CD14-positive monocyte (primary cell): ENCODE measurements at places on chromosomes 3 and 15.

DNA sequence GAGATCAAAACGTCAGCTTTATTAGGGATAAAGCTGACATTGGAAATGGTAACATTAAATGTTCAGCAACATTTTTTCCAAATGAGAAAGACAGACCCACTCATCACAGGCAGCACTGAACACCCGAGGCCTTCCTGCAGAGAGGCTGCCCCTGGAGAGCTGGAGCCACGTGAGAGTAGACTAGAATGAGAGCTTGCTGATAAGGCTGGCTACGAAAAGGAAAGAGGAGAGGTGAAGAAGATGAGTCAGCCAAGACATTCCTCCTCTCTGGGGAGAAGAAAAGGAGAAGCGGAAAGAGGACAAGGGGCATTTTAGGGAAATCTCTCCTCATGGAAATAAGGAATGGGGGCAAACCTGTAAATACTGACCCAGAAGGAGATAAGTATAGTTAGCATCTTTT, 7.3 kb downstream of the CYP19A1 start:
- peaks cover 58% of the 10 kb centered on the region for H3K4me1 ChIP-seq
- H3K36me3 ChIP-seq = no peaks in the 10 kb centered on the region
- no peak for DNase-seq
- H3K27me3 ChIP-seq = no peaks in the 10 kb centered on the region
- no peak overlapping the region for H3K27ac ChIP-seq

DNA sequence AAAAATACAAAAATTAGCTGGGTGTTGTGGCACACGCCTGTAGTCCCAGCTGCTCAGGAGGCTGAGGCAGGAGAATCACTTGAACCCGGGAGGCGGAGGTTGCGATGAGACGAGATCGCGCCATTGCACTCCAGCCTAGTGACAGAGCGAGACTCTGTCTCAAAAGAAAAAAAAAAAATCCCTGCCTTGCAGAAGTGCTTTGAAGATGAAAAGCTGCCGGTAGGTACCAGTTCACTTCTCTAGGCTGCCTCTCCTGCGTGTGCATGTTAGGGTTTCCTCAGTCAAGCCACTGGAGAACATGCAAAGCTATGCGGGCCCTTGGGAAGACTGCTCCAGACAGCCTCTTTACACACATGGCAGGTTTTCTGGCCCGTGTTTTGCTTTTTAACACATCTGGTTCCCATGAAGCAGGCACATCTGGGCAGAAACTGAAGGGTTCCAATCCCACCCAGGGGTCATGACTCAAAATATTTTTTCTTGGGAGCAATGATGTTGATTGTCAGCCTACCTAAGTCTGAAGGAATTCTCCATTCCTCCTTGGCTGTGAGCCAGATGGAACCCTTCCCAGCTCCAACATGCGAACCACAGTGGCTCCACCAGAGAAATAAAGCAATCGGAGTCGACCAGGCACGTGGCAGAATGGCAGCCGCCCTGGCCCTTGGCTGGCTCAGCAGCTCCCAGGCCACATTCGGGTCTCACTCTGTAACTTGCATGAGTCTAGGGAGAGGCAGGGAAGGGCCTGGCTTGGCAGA, 29.6 kb downstream of the MGLL start:
- H3K27ac ChIP-seq = no peak overlapping the region
- H3K4me1 ChIP-seq = peaks cover 10% of the 10 kb centered on the region
- H3K27me3 ChIP-seq = no peaks in the 10 kb centered on the region
- DNase-seq = no peak

DNA sequence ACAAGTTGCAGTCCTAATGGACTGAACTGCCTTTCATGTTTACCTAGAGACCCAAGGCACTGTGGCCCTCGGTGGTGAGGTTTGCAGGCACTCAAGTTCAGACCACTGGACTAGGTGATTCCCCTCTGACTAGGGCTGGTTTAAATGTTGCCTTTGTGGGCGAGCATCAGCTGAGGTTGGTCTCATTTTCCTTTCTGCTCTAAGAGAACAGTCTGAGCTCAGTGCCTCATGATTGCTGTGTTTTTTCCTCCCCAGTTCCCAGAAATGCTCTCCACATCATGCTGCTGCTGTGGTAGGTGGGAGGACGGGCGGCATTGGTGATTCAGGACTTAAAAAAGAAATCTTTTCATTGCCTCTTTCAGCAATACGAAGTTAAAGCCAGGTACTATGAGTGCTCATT, 237.2 kb downstream of the MBNL1 start:
- H3K4me1 ChIP-seq = no peaks in the 10 kb centered on the region
- H3K4me3 ChIP-seq = no peak overlapping the region
- H3K36me3 ChIP-seq = no peaks in the 10 kb centered on the region
- H3K27ac ChIP-seq = no peak overlapping the region

- no peak for DNase-seq
- no peak overlapping the region for H3K4me3 ChIP-seq
- peaks cover 11% of the 10 kb centered on the region for H3K36me3 ChIP-seq
- H3K27ac ChIP-seq = no peak overlapping the region
- H3K27me3 ChIP-seq = no peaks in the 10 kb centered on the region
- no peaks in the 10 kb centered on the region for H3K4me1 ChIP-seq
Observed at GRCh38 chr3:136270179-136270578, 20.0 kb downstream of the PCCB start.

GRCh38 chr3:111541911-111542483, at the start of gene CD96:
Gene CD96, plus strand, starts transcription at chr3:111542197. Its CDS starts 52 bp downstream, at chr3:111542249.
- H3K4me3 ChIP-seq = no peak within 1 kb of the TSS
- peaks cover 5% of the 10 kb centered on the region for H3K4me1 ChIP-seq
- no peak within 1 kb of the TSS for H3K27ac ChIP-seq

GRCh38 chr3:61828880-61829721, 267.7 kb downstream of the PTPRG start:
- H3K27me3 ChIP-seq = no peaks in the 10 kb centered on the region
- no peaks in the 10 kb centered on the region for H3K4me1 ChIP-seq
- no peaks in the 10 kb centered on the region for H3K36me3 ChIP-seq
- no peak overlapping the region for H3K4me3 ChIP-seq

- peaks cover 93% of the 10 kb centered on the region for H3K36me3 ChIP-seq
- H3K4me1 ChIP-seq = no peaks in the 10 kb centered on the region
- no peak for DNase-seq
- no peak overlapping the region for H3K4me3 ChIP-seq
Observed at GRCh38 chr15:69424748-69425413, 10.7 kb downstream of the KIF23 start.

GRCh38 chr15:73856458-73857192, 16.7 kb upstream of the TBC1D21 start:
- H3K27ac ChIP-seq = no peak overlapping the region
- no peak overlapping the region for H3K4me3 ChIP-seq
- H3K4me1 ChIP-seq = no peaks in the 10 kb centered on the region
- no peaks in the 10 kb centered on the region for H3K36me3 ChIP-seq
- H3K27me3 ChIP-seq = no peaks in the 10 kb centered on the region

DNA sequence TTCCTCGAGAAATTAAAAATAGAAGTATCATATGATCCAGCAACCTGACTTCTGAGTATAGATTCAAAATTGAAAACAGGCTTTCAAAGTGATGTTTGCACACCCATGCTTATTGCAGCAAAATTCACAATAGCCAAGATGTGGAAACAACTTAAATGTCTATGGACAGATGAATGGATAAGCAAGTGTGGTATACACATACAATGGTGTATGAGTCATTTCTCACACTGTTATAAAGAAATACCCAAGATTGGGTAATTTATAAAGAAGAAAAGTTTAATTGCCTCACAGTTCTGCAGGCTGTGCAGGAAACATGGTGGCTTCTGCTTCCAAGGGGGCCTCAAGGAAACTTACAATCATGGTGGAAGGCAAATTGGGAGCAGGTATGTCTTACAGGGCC, 100.8 kb downstream of the KLF13 start:
- H3K27ac ChIP-seq = no peak overlapping the region
- H3K36me3 ChIP-seq = no peaks in the 10 kb centered on the region
- H3K4me3 ChIP-seq = no peak overlapping the region
- peaks cover 25% of the 10 kb centered on the region for H3K4me1 ChIP-seq
- DNase-seq = peak; percentile 32

- no peak overlapping the region for H3K4me3 ChIP-seq
- H3K27ac ChIP-seq = no peak overlapping the region
- H3K27me3 ChIP-seq = no peaks in the 10 kb centered on the region
- H3K4me1 ChIP-seq = no peaks in the 10 kb centered on the region
- no peak for DNase-seq
Observed at GRCh38 chr15:95624616-95625361, 705.7 kb upstream of the NR2F2 start.

- H3K36me3 ChIP-seq = no peaks in the 10 kb centered on the region
- no peaks in the 10 kb centered on the region for H3K4me1 ChIP-seq
- H3K27ac ChIP-seq = no peak overlapping the region
- H3K4me3 ChIP-seq = no peak overlapping the region
Observed at GRCh38 chr15:59812250-59812870, 123.2 kb upstream of the BNIP2 start.

DNA sequence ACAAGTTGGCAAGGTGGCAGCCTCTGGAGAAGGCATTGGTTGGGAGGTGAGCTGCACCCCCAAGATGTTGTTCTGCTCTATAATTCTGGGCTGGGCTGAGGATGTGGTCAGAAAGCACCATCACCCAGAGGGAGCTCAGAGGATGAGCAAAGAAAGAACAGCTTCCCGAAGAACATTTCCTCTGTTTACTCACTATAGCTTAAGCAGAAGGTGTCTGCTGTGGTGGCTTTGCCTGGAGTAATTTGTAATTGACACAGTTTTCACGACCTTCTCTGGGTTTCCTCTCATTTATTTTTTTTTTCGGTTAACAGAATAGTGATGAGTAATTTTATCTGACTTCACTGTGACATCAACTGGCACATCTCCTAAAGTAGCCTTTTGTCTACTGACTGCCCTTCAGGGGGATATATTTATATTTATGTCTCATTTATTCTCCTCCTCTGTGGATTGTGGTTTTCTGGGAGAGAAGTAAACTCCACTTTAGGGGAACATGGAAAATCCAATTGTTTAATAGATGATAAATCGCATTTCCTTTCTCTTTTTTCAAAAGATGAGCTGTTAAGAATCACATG, 49.5 kb upstream of the ABHD17C start:
- DNase-seq = no peak
- H3K36me3 ChIP-seq = no peaks in the 10 kb centered on the region

DNA sequence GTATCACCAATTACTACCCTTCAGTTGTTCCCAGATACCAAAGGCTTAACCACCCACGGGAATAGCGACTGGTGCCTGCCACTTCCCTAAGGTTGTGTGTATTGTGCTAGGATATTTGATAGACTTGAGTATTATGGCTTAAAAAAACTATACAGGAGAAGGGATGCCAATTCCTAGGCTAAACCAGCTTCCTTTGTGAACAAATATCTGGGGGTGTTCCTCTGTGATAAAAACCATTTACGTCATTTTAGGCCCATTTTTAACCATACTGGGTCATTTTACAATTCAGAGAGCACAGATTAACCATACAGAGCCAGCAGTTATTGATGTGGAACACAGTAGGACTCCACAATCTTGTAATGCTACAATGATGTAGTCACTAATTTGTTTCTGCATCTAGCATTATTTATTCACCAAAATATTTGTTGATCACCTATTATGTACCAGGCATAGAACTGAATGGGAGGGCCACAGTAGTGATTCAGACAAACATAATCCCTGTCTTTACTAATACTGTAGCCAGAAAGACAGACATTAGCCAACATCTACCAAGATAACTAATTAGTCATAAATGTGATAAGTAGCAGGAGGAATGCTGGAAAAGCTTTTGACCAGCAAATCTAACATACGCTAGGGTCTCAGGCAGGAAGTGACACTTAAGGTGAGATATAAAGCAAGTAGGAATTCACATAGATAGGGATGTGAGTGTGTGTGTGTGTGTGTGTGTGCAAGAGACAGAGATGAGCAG, 184.8 kb downstream of the MECOM start:
- no peaks in the 10 kb centered on the region for H3K36me3 ChIP-seq
- no peaks in the 10 kb centered on the region for H3K27me3 ChIP-seq
- no peaks in the 10 kb centered on the region for H3K4me1 ChIP-seq
- H3K4me3 ChIP-seq = no peak overlapping the region
- no peak overlapping the region for H3K27ac ChIP-seq
- no peak for DNase-seq

DNA sequence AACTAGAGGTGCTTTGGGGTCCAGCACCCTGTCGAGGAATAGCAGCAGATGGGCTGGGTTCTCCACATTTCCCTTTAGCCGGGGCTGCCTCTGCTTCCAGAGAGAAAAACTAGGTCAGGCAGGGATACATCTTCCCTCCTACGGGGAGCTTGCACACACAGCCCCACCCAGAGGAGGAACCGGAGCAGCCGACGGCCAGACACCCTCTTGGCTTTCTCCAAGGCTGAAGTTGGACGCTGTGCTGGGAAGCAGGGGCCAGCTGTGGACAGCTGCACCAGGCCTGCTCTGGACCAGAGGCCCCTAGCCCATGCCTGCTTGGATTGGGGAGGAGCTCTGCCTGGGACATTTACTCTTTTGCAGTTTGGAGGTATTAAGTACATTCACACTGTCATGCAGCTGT, 44.7 kb upstream of the NR2C2 start:
- no peaks in the 10 kb centered on the region for H3K27me3 ChIP-seq
- H3K27ac ChIP-seq = no peak overlapping the region
- no peak for DNase-seq
- H3K4me3 ChIP-seq = no peak overlapping the region
- no peaks in the 10 kb centered on the region for H3K4me1 ChIP-seq

GRCh38 chr15:58201516-58201915, 63.3 kb downstream of the AQP9 start:
- H3K4me3 ChIP-seq = no peak overlapping the region
- H3K4me1 ChIP-seq = peaks cover 4% of the 10 kb centered on the region
- H3K27me3 ChIP-seq = no peaks in the 10 kb centered on the region
- no peak for DNase-seq
- H3K27ac ChIP-seq = no peak overlapping the region
- no peaks in the 10 kb centered on the region for H3K36me3 ChIP-seq
